ENCODE measurements at places on chromosomes 16 and 17.

DNA sequence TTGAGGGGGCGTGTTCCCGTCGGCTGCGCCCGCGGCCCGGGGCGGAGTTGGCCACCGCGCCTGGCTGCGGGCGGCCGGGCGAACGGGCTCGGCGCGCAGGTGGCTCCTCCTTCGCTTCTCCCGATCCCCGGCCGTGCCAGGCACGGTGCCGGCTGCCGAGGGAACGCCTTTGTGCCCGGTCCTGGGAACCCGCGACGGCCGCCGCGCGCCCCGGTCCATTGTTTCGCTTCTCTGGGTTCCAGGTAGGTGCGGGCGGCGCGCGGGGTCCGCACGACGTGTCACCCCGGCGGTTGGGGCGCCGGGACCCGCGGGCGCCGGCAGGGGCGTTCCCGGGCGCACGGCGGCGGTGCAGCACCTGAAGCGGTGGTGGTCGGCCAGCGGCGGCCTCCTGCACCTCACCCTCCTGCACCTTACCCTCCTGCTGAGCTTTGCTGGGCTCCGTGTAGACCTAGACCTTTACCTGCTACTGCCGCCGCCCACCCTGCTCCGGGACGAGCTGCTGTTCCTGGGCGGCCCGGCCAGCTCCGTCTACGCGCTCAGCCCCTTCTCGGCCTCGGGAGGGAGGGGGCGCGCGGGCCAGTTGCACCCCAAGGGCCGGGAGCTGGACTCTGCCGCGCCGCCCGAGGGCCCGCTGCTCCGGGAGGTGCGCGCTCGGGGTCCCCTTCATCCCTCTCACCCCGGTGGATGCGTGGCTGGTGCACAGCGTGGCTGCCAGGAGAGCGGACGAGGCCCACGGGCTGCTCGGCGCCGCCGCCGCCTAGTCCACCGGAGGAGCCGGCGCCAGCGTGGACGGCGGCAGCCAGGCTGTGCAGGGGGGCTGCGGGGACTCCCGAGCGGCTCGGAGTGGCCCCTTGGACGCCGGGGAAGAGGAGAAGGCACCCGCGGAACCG, 99.9 kb downstream of the EFCAB13 start:
- DNase-seq: peak; percentile 25

GRCh38 chr16:78503602-78504001, 404.1 kb downstream of the WWOX start:
- DNase-seq: peak; percentile 38

DNA sequence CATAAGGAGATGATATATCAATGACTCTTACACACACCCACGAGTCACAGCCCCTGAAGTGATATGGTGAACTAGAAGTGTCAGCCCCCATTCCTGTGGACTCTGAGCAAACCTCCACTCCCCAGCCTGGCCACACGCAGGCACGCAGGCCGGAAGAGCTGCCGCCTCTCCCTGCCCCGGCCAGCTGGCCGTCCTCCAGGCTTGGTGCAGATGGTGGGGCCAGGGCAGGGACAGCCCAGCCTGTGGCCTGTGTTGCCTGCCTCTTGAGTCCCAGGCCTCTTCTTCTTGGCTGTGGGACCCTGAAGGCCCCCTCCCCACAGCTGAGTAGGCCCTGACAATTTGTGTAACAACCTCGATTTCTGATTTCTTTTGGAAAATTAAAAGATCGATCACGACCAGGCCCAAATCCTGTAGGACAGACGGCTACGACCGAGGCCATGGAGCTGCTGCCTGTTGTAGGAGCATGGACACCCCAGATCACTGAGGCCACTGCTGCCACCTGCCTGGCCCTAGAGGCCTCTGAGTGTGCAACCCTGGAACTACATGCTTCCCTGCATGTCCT, 10.0 kb upstream of the MPRIP start:
- DNase-seq: no peak

DNA sequence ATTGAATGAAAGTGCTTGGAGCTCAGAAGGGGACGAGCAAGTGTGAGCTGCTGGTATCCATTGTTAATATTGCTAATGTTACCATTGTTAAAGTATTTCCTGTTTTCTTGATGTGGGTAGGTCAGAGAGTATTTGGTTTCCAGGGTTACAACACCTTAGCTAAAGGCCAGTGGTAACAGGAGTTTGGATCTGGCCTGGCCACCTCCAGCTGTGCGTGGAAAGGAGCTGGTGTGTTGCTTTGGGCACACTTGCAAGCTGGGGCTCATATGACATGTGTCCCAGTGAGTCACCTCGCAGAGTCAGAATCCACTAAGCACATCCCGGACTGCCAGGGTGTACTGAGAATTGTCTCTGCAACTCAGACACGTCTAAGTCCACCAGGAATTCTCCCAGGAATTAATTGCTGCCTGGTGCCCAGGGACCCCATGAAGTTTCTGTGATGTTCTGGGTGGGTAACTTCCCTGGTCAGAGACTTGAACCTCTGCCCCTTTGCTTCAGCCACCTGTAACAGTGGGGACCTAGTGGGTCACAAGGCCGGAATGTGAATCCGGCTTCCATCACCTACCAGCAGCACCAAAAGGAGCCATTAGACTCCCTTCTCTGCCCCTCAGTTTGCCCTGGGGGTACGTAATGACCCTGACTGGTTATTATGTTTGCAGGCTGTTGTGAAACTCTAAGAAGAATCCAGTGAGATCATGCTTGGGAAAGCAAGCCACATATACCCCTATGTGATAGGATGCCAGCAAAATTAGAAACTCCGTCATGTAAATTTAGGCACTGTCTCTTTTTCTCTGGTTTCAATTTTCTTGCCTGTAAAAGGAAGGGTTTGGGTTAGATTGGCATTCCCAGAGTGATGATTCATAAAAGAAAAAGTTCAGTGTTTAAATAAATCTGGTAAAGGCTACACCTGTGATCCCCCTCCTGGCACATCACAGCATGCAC, 12.8 kb downstream of the SLC6A2 start:
- no peak for DNase-seq

DNA sequence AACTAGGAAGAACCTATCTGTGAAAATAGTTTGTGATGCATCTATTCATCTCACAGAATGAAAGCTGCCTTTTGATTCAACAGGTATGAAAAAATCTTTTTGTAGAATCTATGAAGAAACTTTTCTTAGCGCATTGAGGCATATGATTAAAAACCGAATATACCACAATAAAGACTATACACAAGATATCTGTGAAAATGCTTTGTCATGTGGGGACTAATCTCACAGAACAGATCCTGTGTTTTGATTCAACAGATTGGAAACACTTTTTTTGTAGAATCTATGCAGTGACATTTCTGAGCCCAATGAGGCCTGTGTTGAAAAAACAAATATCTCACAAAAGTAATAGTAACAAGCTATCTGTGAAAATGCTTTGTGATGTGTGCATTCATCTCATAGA, 2247.5 kb downstream of the TP53TG3F start:
- no peak for DNase-seq

GRCh38 chr16:77171745-77172635, 19.0 kb upstream of the MON1B start:
- DNase-seq: peak; percentile 14

Data from stimulated activated naive CD8-positive, alpha-beta T cell treated with anti-CD3 and anti-CD28 coated beads, Interleukin-15, Interleukin-2, amounts not matched to agents 100 U/mL and 50 U/mL, for 24 hours (primary cell).